Cortex of kidney (tissue), 1 donor: ENCODE measurements at places on chromosomes 3 and 15.

DNA sequence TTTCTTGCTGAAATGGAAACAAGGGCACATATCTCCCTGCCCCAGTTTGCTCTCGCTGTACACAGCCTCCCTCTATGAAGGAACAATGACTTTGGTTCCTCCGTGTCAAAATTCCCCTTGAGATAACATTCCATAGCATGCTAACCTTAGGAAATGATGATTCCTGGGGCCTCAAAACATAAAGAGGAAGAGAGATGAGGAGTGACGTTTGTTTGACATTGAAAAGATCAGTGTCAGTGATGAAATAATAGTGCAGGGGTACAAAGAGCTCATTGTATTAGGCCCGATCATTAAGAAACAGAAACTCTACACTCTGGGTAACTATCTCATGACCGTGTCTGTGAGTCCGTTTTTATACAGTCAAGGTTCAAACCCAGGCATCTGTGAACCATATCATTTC, 55.2 kb downstream of the ARNT2 start:
- no peak for DNase-seq

- no peak for DNase-seq
Observed at GRCh38 chr3:109973733-109974132, 636.4 kb upstream of the DPPA4 start.

GRCh38 chr3:143856252-143856970, 8.1 kb upstream of the SLC9A9 start:
- no peak for DNase-seq

- no peak for DNase-seq
Observed at GRCh38 chr3:81080608-81081007, 680.8 kb downstream of the GBE1 start.

DNA sequence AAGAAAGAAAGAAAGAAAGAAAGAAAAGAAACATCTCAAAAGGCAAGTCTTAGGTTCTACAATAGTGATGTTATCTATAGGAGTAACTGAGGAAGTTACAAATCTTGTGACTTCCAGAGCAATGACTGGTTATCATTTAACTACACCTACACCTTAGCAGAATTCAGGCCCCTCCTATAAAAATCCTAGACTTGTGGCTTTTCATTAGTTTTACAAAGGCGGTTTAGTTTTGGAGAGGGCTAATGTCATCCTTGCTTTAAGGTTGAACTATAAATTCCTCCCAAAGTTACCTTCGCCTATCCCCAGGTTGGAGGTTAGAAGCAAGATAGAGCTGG, 4.1 kb upstream of the SCAP start:
- no peak for DNase-seq

- no peak for DNase-seq
Observed at GRCh38 chr3:120174811-120175539, 80.7 kb upstream of the GSK3B start.

DNA sequence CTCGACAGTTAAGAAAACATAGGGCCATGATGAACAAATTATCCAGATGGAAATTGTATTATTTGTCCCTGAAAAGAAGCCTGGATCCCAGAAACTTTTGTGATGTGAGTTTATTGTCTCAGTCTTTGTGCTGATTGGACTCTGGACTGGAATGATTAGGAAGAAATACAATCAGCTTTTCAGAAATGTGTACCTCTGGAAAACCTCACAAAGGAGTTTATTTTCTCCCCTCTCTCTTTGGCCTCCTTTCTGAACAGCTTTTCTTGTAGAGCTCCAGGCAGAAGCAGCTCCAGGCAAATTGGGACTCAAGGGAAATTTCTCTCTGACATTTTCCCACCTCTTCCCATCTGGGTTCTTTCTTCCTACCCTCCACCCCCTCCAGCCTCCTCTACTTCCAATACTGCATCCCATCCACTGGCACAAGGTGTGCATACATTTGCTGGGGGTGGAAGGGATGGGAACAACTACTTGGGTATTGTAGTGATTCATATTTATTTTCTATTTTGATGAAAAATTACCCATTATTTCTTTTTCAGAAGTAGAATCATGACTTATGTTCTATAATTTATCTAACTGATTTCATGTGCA, 119.7 kb downstream of the CD47 start:
- DNase-seq = no peak

GRCh38 chr15:44308415-44308814, 19.9 kb downstream of the GOLM2 start:
- DNase-seq = no peak

- DNase-seq = no peak
Observed at GRCh38 chr3:63961891-63962290, 49.7 kb upstream of the SCAANT1 start.

DNA sequence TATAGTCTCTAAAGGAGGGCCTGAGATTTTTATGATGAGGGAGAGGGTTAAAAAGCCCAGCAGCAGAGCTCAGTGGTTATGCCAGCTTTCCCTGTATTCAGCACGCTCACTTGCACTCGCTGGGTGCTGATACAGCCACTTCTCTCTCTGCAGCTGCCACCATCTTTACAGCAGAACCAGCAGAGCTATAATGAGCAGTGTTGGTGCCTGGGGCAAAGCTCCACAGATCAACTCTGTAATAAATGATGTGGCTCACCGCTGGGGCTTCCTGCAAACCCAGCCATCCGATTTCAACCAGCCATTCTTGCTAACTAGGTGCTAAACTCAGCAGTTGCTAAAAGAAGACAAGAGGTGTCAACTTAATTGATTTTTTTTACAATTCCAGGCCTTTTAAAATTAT, 48.0 kb downstream of the ARNT2 start:
- no peak for DNase-seq

DNA sequence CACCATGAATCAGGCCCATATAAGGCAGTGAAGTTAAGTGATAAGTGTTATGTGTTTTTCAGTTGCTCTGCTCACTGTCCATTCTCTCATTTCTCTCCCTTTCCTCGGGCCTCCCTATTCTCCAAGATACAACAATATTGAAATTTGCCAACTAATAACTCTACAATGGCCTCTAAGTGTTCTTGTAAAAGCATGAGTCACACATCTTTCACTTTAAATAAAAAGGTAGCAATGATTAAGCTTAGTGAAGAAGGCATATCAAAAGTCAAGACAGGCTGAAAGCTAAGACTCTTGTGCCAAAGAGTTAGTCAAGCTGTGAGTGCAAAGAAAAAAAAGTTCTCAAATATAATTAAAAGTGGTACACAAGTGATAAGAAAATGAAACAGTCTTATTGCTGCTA, 675.4 kb downstream of the OTOL1 start:
- DNase-seq = no peak

DNA sequence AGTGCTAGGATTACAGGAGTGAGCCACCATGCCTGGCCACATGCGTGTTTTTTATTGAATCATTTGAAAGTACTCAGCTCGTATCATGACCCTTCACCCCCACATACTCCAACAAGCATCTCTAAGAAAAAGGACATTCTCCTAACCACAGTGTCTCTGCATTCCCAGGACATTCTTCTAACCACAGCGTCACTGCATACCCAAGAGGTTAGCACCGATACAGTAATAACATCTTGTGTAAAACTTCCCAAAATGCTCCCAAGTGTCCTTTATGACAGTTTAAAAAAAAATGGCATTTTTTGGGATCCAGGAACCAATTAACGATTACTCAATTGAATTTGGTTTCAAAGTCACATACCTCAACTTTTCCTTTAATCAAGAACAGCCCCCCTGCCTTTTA, 39.6 kb downstream of the FLNB start:
- DNase-seq = no peak

DNA sequence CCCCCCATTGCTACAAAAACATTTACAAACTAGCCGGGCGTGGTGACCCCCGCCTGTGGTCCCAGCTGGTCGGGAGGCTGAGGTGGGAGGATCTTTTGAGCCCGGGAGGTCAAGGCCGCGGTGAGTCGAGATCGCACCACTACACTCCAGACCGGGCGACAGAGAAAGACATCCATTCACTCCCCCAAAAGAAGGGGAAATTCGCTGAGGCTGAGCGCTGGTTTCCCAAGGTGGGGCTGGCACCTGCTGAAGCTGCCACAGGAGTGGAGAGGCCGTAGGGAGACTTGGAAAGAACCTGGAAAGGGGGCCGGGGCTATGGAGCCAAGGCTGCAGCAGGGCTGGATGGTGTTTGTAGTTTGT, 732 bp upstream of the CRTC3 start:
- DNase-seq = no peak

- no peak for DNase-seq
Observed at GRCh38 chr15:67076147-67076843, 10.9 kb downstream of the SMAD3 start.

DNA sequence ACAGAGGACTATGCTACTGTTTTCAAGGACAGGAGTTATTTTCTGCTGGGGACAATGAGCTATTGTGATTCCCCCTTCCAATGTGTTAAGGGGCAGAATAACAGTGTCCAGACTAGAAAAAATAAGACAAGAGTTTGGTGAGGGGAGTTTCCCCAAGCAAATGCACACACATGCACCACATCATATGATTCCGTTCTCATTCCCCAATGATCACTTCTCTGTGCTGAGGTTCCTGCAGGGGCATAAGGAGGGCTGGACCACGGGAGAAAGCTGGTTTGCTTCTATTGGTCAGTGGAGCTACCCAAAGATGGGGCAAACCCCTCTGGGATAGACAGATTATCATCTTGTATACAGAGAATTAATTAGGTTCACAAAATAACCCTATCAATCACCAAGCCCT, 80.6 kb downstream of the RBPMS2 start:
- no peak for DNase-seq

DNA sequence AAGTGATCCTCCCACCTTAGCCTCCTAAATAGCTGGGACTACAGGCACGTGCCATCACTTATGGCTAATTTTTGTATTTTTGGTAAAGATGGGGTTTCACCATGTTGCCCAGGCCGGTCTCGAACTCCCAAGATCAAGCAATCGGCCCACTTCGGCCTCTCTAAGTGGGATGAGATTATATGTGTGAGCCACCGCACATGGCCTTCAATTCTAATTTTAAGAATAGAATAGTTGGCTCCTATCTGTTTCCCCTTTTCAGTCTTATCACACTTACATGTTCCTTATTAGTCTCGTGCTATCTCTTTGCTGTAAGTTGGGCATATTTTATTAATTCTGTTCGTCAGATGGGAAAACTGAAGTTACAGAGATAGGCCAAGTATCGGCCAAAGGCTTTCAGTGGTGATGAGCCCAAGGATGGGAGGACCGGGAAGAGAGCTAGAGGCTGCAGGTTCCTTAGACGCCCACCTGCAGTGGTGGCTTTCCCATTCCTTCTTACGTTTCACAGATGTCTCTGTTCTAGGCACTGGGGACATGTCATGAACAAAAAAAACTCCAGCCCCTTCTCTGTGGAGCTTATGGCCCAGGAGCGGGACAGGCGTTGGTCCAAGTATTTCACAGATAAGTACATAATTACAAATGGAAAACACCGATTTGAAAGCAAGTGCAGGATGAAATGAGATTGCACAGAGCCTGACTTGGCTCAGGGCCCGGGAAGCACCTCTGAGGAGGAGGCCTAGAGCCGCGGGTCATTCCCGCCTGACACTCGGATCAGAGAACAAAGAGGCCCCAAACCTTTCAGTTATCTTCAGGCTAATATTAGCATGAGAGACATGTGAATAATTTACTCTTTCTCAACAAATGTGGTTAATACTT, 91.1 kb upstream of the KLF13 start:
- DNase-seq = no peak

DNA sequence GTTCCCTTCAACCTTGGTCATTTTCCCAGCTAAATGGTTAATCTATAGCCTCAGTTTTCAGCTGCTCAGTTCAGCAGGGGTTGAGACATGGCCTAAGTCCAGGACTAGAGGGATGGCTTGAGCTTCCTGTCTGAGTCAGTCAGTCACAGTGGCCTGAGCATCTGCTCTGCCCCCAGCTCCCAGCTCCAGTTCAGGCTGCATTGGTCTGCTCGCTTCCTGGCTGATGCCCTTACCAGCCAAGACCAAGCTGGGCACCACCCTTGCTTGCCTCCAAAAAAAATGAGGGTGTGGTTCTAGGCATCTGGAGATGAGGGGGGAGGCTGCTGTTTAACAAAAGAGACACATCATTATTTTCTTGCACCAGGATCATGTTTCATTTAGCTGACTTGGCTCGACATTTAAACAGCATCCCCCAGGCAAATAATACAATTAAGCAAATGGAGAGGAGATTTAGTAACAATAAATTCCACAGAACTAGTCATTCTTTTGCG, 70.7 kb downstream of the WNT5A start:
- DNase-seq = no peak

DNA sequence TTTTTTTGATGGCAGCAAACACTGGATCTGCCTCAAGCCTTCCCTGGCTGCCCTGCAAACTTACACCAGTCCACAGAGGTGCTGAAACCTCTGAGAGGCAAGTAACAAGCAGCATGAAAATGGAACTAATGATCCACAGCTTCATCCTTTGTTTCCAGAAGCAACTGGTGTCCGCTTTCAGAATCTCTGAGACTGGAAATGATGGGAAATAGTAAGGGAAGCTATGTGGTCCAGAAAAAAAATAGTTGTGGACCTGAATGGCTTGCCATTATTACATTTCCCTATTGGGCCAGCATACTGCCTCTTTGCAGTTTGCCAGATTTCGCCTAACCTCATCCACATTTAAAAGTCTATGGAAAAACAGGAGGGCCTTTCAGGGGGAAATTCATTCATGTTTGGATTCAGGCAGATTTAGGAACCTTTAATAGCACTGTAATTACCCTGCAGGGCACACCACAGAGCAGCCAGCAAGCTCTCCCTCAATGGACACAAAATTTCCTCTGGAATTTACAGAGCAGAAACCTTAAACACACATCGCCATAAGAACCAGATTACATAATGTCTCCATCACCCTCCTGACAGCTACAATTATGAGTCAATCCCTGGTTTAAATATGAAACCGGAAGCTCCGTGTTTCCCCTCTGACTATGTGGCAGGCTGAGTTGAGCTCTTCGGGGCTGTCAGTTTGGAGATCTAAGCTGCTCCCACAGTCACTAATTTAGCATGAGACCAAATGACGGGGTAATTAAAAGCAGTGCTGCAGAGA, 134.4 kb downstream of the TMCO5A start:
- no peak for DNase-seq
